ENCODE measurements at places on chromosomes 13 and 19.

GRCh38 chr13:24040835-24041234 is 119.7 kb upstream of the SPATA13 start:
- DNase-seq, result no peak

- no peak for DNase-seq
These were observed 113.2 kb downstream of the MYCBP2 start for GRCh38 chr13:77213644-77214043.

- no peak for DNase-seq
These were observed 533.5 kb upstream of the SGCG start for GRCh38 chr13:22647156-22647850.

DNA sequence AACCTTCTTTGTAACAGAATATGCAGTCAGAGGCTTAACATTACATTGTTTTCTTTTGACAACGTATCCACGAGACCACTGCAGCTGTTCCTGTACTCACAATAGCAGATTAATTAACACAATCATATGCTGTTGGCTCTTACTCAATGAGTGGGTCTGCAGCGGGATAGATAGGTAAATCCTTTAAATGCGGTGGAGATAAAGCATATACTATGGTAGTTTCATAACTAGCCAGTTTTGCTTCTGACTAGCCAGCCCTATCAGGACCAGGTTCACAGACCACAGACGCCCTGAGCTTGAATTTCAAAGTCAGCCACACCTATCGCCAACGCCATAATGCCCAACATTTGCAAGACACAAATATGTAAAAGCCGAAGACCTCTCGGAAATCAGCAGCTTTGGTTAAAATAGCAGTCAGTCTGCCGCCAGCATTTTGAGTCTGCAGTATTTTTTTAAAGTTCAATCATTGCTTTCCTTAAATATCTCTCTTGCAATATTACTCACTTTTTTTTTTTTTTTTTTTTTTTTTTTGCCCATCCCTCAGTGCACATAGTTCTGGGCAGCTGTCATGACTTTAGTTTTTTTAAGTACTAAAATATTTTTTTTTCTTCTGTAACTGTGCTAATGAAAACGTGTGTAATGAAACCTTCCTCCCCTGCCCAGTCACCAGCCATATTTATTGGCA is 120.5 kb downstream of the ZNF536 start:
- DNase-seq, result no peak

DNA sequence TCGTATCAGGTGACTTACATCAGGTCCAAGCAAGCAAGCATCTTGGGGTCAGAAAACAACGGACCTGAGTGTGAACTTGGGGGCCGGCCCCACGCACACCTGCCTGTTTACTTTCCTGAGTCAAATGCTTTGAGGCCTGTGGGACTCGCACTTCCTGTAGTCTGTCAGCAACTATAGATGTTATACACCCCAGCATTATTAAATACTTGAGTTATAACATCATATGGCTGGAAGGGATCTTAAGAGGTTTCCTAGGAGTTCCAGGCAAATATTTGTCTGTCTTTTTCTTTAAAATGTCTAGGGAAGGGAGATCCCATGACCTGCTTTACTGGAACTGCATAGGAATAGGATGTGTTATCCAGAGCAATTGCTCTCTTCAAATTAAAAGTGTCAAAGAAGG is 280.6 kb downstream of the SHISA2 start:
- DNase-seq, result peak; percentile 52

- DNase-seq, result no peak
These were observed 27.6 kb upstream of the SIN3B start for GRCh38 chr19:16801600-16802013.

- no peak for DNase-seq
These were observed 48.7 kb upstream of the PCCA start for GRCh38 chr13:100040196-100040595.

DNA sequence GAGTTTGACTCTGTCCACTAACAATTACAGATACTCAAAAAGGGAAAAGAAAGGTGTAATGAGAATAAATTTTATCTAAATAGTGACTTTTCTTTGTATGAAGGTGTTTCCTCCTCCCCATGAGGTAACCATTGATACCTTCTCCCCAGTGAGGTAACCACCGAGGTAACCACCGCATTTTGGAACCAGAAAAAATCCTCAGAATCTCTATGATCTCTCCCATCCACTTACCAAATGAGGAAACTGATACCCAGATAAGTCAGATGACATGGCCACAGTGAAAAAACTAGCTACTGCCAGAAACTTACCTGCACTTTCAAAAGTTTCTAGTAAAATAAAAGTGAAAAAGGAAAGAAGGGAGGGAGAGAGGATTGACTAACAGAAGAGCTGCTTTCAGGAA is 124.0 kb upstream of the FNDC3A start:
- DNase-seq, result no peak

DNA sequence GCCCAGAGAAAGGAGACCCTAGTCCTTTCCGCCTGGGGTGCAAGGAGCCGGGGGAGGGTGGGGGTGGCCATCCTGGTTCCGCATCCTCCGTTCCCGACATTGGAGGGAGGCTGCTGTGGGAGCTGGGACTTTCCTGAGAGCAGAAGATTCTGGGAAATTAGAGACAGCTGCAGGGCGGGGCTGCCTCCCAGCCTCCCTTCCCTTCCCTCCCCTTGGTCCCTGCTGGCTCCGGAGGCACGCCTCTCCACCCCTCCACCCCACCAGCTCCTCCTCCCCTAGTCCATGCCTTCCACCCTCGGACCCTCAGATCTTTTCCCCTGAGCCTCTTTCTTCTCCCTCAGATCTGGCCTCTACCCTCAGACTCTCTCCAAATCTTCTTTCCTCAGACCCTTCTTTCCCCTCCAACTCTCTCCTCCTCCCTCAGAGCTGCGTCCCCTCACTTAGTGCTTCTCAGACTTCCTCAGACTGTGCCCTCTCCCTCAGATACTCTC is 3.1 kb upstream of the BCL3 start:
- no peak for DNase-seq

DNA sequence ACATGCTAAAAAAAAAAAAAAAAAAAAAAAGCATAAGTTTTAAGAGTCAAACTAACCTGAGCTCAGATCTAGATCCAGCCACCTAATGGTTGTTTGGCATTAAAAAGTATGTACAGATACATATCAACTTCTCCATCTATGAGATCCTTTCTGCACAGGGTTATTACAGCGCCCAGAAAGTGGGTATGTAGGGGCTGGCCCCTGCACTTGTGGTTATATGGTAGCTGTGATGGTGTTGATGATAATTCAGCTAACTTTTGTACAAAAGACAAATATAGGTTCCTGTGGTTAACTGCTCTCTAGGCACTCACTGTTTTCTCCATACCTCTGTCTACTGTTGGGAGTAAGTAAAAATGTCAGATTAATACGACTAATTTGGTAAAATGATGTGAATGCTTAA is 81.7 kb downstream of the TNFRSF19 start:
- no peak for DNase-seq

DNA sequence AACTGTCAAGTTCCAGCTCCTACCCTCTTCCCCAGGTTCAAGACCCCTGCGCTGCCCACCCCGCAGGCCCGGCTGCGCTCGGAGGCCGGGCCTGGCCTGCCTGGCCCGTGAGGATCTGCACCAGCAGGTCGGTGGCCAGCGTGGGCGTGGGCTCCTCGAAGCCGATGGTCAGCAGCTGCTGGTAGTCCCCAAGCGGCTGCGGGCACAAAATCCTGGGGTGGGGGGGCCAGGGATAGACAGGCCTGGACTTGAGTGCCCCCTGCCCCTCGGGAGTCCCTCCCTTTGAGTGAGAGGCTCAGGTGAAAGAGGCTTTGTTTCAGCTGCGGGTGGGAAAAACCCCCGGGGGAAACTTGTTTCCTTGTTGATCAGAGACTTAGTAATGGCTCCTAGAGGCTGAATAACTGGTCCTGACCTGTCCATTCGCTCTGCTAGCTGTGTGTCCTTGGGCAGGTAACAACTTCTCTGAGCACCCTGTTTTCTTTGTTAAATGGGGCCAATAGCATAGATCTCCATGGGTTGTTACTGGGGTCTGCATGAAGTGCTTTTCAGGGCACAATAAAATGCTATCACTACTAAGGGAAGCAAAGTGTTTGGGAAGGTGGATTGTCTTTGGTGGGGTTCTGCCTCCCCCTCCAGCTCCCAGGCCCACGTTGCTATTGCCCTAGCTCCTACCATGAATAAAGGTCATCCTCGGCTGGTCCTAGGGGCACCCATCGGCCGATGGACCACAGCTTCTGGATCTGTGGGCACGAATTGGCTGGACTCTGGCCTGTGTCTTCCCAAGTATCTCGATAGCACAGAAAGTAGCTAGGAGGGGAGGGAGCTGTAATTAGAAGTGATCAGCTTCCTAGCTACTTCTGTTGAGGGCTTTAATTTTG is 3.5 kb downstream of the C19orf67 start:
- DNase-seq, result no peak

GRCh38 chr19:14471436-14472187 is 3.5 kb downstream of the PTGER1 start:
- DNase-seq, result no peak

DNA sequence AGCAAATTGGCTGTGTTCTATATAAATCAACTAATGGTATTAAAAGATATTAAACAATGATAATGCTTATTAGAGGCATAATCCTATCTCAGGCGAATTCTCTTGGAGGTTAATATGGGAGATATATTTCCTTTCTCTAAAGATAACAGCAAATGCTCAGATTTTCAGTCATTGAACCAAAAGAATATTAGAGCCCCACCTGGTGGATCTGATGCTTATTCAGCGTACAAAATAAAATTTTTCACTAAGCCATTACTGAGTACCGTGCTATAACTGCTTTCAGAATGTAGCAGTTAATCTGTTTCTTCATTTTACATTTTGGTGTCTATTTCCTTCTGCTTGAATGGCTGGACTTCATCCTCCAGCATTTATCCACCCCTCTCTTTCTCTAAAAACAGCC is 143.3 kb upstream of the IPO5 start:
- no peak for DNase-seq

DNA sequence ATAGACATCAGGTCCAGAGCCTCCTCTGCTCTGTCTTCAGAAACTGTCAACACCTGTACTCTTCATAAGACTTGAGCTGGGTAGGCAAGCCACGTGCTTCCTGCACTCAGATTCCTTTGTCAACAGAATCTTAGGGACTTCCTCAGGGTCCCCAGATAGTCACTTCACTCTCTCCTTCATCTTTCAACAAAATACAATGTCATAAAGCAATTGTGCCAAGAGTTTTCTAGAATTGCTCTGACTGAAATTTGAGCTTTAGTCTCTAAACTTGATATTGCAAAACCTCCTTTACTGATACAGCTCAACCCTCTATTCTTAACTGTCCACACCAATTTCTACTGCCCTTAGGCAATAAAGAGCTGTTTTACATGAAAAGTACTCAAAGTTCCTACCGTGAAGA is 179.9 kb downstream of the IRS2 start:
- DNase-seq, result no peak

GRCh38 chr19:12260861-12261260 is 33.8 kb downstream of the ZNF44 start:
- no peak for DNase-seq

DNA sequence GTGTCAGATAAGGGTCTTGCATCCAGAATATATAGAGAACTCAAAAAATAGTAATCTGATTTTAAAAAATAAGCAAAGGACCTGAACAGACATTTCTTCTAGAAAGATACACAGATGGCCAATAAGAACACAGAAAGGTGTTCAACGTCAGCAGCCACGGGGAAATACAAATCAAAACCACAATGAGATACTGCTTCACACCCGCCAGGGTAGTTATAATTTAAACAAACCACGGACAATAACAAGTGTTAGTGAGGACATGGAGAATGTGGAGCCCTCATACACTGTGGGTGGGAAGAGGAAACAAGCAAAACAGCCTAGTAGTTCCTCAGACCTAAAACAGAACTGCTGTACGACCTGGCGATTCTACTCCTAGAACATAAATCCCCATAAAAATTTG is 26.7 kb upstream of the NAPA start:
- DNase-seq, result no peak

DNA sequence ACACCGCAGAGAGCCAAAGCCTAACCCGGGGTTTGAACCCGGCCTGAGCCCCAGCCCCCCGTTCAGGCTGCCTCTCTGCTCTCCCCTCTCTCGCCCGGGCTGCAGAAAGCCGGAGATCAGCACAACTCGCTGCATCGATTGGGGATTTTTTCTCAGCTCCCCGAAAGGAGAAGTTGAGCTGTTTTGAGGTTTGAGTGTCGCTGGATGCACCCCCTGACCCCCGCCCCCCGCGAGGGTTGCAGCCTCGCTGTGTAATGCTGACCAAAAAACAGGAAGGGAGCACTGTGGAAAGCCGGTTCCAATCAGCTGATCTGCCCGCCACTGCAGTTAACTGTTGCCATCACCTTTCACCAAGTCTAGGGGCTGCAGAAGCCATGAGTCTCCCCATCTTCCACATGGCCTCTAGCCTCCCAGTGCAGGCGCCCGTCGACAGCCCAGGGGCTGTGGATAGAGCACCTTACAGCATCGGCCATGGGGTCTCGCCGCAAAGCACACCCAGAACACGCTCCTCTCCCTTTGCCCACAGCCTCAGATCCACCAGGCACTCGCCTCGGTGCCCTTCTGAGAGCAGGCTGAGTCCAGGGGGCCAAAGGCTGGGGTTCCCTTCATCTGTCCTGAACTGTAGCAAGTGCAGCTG is 34.5 kb downstream of the MYO9B start:
- DNase-seq, result no peak

- no peak for DNase-seq
These were observed 363.8 kb upstream of the PCDH20 start for GRCh38 chr13:61779456-61779855.

DNA sequence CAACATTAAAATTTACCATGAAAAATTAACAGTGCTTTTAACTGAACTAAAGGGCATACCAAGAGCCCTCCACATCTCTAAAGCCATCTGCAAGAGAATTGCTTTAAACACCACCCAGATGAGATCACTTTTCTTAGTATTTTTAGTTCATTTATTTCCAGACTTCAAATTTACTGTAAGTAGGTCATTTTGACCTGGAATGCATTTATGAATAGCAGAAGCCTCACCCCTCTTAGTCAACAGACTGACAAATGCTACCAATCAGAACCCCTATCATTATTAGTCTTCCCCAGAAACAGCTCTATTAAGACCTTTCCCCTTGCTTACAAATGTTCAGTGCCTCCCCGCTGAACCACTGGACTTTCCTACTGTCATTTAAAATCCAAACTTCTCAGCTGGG is 27.3 kb downstream of the RUBCNL start:
- DNase-seq, result no peak

DNA sequence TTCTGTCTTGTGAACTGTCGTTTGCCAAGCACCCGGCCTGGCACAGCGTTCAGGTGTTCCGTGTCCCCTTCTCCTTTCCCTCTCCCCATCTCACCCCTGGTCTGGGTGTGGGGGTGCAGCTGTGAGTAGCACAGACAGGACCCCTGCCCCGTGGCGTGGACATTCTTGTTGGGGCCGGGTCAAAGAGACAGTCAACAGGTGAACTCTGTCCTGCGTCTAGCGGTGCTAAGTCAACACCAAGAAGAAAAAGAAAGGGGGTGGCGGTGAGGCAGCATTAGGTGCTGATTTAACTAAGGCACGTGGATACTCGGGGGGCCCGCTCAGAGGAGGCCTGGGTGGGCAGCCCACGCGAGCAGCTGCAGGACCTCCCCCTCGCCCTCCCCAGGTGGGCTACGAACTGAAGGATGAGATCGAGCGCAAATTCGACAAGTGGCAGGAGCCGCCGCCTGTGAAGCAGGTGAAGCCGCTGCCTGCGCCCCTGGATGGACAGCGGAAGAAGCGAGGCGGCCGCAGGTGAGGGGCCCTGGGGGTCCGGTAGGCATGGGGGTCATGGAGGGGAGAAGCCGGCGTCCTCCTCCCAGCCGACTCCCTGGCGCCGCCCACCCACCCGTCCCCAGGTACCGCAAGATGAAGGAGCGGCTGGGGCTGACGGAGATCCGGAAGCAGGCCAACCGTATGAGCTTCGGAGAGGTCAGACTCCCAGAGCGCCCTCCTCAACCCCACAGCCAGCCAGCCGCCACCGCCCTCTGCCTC is 9.7 kb upstream of the CNOT3 start:
- DNase-seq, result no peak

Data from keratinocyte (primary cell).